Heart left ventricle (tissue), 16 donors: ENCODE measurements at places on chromosomes 3 and 15. TPM values are rescaled to one million over a fixed set of nuclear protein-coding genes. Genes with fewer than 3 reads are reported as not detected.

The IMPG2 gene
- total RNA-seq = 0.19 TPM

The BAHD1 gene
- total RNA-seq = 13.5 TPM

The KBTBD12 gene
- total RNA-seq = 31.9 TPM

DNA sequence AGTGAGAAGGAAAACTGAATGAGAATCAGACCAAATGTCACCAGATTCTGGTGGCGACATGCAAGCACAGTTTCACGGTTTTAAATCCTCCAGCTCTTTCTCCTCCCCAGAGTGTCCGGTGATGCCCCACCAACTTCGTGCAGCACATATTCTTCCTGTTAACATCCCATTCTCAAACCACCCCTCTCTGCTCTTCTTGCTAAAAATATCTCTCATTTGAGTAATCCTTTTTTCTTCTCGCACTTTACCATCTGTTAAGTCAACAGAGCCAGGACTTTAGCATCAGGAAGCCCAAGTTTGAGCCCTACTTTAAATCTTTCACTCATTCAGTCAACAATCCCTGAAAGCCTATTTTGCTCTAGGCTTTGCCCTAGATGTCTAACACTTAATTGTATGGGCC lies 68.2 kb upstream of the VGLL4 start:
- peaks cover 6% of the 10 kb centered on the region for H3K4me1 ChIP-seq
- DNase-seq = no peak
- H3K4me3 ChIP-seq = no peak overlapping the region

DNA sequence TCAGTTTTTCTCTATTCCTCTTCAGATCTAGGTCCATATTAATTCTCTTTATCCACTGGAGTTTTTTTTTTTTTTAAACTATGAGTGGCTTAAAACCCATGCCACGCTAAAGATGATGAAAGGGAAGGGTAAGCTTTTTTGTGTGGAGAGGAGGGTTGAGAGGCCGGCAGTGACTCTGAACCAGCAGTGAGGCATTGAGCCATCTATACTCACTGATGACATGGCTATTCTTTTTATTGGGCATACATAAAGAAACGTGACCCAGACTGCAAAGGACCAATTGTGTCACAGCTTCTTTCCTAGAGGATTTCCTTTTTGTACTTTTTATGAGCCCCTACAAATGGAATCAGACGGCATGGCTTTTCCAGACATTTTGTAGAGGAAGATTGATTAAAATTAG lies 662.2 kb downstream of the AGBL1 start:
- H3K4me3 ChIP-seq = no peak overlapping the region
- no peaks in the 10 kb centered on the region for H3K4me1 ChIP-seq
- no peak for DNase-seq
- no peaks in the 10 kb centered on the region for H3K36me3 ChIP-seq
- no peak overlapping the region for H3K27ac ChIP-seq

DNA sequence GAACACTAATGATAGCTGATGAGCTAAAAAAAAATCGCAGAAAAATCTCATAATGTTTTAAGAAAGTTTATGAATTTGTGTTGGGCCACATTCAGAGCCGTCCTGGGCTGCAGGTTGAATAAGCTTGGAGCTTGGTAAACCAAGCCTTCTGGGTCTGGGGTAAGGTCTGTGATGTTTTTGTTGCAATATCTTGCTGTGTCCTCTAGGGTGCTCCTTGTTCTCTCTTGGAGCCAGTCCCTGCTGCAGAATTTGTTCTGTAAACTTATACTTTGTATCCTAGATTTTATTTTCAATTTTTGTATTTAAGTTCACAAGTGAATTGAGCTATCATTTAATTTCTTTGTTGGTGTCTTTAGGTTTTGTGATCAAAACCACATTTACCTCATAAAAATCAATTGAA lies 143.7 kb downstream of the NR1D2 start:
- no peaks in the 10 kb centered on the region for H3K27me3 ChIP-seq
- DNase-seq = no peak
- no peaks in the 10 kb centered on the region for H3K36me3 ChIP-seq
- no peak overlapping the region for H3K27ac ChIP-seq

GRCh38 chr3:13770170-13771169 lies 109.4 kb downstream of the WNT7A start:
- H3K27me3 ChIP-seq = no peaks in the 10 kb centered on the region
- H3K27ac ChIP-seq = no peak overlapping the region
- H3K4me1 ChIP-seq = no peaks in the 10 kb centered on the region
- H3K4me3 ChIP-seq = no peak overlapping the region
- DNase-seq = no peak

DNA sequence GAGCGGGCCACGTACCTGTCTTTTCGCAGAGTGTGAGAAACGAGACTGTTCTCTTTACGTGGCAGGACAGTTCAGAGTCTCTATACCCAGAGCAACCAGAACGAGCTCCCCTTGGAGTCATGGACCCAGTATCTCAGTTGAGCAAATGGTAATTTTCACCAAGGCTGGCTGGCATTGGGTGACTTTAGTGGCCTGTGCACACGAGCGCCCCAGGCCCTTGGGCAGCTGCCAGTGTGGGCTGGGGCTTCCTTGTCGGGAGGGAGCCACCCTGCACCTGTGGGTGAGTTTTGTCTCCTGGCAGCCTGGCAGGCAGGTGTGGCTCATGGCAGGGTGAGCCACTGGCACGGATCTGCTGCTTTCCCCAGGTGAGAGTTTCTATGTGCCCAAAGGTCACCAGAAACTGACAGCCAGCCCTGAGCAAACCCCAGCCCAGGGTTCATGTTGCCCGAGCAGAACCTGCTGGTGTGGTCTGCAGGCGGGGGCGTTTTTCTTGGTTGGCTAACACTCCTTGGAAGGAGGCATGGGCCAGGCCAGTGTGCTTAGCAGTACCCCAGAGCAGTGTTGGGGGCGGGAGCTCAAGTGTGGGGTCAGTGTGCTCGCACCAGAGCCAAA lies 135.0 kb downstream of the TJP1 start:
- no peak overlapping the region for H3K27ac ChIP-seq
- DNase-seq = no peak
- H3K4me1 ChIP-seq = no peaks in the 10 kb centered on the region
- H3K27me3 ChIP-seq = no peaks in the 10 kb centered on the region
- H3K4me3 ChIP-seq = no peak overlapping the region

- DNase-seq = no peak
- H3K27ac ChIP-seq = no peak overlapping the region
Observed at GRCh38 chr3:153456833-153457545, 295.0 kb downstream of the RAP2B start.

- H3K27me3 ChIP-seq = peaks cover 16% of the 10 kb centered on the region
- H3K4me3 ChIP-seq = peak overlapping the region; percentile 71
- peak overlapping the region; percentile 98 for H3K27ac ChIP-seq
- H3K4me1 ChIP-seq = no peaks in the 10 kb centered on the region
Observed at GRCh38 chr3:159761848-159762635, 226.6 kb upstream of the IL12A start.
